Activated CD4-positive, alpha-beta T cell treated with anti-CD3 and anti-CD28 coated beads for 36 hours (primary cell): ENCODE measurements at places on chromosomes 2 and 18.

GRCh38 chr2:9820020-9820973 lies 23.0 kb upstream of the TAF1B start:
- DNase-seq, result no peak

- DNase-seq, result no peak
Measured at GRCh38 chr2:205807758-205808157, 125.5 kb downstream of the NRP2 start.

- no peak for DNase-seq
Measured at GRCh38 chr2:150850641-150851040, 363.2 kb upstream of the RND3 start.

GRCh38 chr2:234955971-234956509 lies 4.2 kb downstream of the SH3BP4 start:
- no peak for DNase-seq
